ENCODE measurements at places on chromosomes 2 and 18. TPM values are rescaled to one million over a fixed set of nuclear protein-coding genes. Genes with fewer than 3 reads are reported as not detected.

Gene ALK
- total RNA-seq, result 0.13 TPM

Gene ASB18
- total RNA-seq, result not detected

Gene NEU2
- not detected for total RNA-seq

Gene DPP4
- total RNA-seq, result 3.7 TPM

Gene OSR1
- 79.1 TPM for total RNA-seq

All from aorta (tissue), 5 donors.